ENCODE measurements at places on chromosomes 5 and 9.

DNA sequence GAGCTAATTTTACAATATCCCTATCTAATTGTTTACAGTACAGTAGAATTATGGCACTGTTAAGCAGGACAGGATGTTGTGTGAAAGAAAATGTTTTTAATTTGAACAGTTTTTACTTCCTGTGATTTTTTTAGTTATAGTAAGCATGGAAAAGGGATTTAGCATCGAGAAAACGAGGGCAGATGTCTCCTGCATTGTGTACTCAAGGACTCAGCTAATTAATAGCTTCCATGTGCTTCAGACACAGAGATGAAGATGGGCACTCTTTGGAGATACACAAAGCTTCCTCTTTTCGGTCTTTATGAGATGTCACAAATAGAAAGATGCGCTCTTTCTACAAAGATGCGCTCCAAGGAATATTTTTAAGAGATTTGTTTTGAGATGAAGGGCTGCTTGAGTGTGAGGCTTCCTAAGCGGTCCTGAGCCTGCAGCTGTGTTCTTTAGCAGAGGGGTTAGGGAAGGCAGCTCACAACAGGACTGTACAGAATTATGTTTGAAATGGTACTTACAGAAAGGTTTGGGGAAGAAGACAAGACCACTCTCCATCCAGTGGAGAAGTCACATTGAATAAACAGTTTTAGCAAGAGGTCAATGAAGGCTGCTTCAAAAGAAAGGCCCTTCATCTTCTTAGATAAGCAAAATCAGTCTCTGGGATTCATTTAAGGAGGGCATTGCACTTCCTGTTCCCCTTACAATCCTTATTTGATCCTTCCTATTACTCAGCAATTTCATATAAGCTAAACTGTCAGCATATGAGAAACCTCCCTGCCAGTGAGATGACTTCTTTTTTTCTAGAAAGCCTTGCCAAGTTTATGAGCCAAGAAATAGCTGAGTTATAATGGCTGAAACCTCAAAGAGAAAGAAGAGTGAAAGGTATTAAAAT, 311.5 kb downstream of the EFNA5 start:
- DNase-seq, result no peak

DNA sequence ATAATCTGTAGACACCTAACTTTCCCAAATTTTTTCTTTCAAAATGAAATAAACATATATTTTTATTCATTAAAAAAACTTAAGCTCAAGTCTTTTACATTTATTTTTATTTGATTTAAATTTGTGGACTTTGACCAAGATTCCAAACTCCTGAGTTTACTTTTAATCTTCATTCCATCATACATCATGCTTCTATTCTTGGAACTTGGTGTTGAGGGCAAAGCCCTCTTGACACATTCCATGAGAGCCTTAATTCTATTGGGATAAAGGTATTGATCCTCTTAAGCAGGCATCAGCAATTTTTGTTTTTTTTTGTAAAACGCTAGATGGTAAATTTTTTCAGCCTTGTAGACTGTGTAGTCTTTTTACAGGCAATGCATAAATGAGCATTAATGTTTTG, 53.6 kb downstream of the FBXO4 start:
- no peak for DNase-seq

DNA sequence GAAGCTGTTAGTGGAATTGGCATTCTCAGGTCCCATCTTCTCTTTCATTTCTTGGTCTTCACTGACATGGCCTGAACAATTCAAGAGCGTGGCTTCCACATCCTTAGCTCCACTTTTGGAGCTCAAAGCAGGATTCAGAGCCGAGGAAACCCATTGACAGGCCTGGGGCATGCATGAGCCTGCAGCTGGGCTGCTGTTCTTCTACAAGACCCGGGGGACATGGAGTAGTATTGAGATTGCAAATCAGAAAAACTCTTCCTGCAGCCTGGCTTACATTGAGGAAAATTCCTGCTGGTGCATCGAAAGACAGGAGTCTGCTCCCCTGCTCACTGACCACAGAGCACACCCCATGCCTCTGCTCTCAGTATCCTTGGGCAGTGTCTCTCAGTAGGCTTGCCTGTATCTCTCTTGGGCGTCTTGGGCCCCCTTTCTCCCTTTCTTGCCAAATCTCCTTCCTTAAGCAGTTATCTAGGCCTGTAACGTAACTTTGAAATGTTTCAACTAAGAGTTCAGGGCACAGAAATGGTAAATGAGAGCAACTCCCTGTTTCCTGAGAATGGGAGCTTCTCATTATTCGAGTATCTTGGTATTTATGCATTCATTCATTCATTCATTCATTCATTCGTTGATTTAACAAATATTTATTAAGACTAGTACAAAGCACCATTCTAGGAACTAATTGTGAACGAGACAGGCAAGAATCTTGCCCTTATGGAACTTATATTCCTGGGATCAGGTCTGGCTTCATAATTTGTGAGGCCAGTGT, 603.6 kb upstream of the CLINT1 start:
- DNase-seq, result no peak

DNA sequence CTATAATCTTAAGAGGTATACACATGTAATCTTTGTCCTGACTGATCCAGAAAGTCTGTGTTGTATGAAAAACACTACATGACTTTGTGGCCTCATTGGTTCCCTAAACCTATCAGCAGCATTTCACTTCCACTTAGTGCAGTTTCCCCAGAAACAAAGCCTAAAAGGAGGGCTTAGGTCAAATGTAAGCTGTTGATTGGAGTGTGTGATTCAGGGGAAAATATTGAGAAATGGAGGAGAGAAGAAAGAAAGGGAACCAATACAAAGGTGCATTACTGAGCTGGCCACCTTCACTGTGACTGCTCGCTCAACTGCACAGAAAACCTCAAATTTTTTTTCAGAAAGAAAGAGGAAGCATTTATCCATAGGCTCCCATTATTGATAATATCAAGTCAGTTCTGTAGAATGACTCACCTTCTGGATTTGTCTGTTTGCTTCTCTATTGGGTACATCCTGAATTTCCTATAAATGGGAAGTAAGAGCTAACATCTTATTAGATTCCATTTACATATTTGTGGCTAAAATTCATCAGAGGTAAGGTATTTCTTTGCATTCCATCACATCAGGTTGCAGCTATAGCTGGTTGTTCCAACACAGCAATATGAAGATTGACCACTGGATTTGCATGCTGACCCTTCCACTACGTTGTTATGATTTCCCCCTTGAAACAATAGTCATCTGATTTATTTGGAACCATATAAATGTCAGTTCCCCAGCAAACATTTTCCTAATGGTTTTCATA, 10.3 kb upstream of the FST start:
- DNase-seq, result no peak

GRCh38 chr5:38468978-38469706, 87.3 kb downstream of the LIFR start:
- DNase-seq, result no peak

DNA sequence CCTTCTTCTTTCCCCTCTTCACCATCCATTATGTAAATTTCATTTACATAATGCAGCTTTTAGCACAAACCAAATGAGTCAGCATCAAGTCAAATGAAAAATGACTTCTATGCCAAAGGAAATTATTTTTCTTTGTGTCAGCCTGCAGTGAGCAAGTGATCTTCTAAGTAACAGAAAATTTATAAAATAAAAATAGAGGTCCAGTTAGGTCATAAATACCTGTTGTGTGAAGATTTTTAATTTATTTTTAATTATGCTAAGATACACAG, 16.7 kb upstream of the THG1L start:
- DNase-seq, result no peak
